ENCODE measurements at places on chromosomes 7 and 10.

- DNase-seq: peak; percentile 85
These were observed 686 bp downstream of the ABI1 start for GRCh38 chr10:26860102-26860442.

DNA sequence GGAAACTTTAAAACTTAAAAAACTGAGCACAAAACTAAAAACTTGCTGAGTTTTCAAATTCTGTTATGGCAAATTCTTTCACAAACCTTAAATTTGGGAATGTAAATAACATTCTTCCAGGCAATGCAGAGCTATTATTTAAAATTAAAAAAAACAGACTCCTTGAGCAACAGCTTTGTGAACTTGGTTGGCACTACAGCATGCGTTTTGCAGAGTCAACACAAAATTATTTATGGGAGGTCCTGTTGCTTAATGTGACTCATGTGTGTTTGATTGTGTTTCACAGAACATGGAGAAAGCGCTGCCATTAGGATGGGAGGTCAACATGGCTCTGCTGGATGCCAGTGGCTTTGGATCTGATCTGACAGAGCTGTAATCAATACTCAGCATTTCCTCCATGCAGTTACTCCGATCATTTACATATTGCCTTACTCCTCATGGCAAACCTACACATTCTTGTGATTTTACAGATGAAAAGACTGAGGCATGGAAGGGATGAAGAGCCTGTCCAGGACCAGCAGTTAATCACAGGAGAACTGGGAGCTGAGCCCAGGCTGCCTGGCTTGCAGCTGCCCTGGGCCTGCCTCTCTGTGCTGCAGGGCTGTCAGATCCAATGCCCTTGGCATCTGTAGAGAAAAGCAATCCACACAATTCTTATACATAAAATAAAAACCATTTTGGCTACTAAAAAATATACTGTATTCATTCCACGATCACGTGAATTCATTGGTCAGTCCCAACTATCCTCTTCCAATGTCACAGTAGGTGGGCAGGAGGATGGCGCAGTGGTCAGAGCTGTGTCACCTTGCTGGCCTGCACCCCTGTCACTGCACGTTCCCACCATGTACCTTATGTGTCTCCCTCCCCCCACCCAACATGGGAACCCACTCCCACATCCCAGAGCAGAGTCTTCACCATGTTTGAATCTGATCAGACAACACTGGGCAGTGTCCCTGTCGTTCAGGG is 200.9 kb downstream of the CXCL12 start:
- peak; percentile 6 for DNase-seq

DNA sequence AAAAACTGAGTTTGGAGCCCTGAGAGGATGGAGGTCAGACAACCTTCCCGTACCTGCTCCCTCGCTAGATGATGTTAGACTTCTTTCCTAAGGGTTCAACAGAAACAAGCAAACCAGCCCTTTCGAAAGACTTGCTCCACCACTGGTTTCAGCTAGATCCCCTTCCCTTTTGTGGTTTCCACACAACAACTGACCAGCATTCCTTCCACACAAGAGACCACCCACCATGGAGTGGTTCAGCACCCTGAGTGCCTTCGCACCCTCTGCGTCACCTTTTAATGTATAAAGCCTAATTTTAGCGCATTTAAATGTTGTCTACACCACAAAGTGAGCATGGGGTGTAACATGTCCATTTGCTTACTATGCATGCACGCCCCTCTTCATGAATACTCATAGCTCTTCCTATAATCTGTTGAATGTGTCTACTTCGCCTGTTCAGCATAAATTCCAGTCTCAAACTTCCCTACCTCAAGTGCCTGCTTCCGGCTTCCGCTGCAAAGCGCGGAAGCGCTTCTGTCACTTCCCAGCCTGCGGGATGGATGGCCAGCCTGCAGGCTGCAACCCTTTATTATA is 69.0 kb downstream of the TACC2 start:
- DNase-seq: no peak

DNA sequence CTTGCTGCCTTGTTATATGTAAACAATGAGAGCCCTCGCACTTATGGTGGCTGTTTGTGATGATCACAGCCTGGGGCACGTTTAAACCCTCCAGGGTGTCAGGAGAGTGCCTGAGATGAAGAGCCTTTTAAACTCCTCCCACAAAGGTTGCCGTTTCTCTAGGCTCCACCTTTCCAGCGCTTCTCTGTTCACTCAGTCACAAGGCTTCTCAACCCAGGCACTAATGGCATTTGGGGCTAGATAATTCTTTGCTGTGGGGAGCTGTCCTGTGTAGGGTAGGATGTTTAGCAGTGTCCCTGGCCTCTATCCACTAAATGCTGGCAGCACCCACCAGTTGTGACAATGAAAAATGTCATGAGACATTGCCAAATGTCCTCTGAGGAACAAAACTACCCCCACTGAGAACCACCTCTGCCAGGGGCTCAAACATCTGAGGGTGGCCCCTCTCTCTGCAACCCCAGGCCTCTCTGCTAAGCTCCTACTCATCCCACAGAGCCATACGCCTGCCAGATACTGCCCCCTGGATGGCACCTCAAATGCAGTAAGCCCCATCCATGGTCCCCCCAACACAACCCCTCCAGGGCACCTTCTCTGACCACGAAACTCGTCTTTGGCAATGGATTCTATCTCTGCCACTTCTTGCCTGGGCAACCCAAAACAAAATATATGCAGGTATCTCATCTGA is 144.3 kb upstream of the ZMIZ1 start:
- DNase-seq: no peak

- DNase-seq: no peak
These were observed 589 bp downstream of the ZNF488 start for GRCh38 chr10:47383261-47384147.

DNA sequence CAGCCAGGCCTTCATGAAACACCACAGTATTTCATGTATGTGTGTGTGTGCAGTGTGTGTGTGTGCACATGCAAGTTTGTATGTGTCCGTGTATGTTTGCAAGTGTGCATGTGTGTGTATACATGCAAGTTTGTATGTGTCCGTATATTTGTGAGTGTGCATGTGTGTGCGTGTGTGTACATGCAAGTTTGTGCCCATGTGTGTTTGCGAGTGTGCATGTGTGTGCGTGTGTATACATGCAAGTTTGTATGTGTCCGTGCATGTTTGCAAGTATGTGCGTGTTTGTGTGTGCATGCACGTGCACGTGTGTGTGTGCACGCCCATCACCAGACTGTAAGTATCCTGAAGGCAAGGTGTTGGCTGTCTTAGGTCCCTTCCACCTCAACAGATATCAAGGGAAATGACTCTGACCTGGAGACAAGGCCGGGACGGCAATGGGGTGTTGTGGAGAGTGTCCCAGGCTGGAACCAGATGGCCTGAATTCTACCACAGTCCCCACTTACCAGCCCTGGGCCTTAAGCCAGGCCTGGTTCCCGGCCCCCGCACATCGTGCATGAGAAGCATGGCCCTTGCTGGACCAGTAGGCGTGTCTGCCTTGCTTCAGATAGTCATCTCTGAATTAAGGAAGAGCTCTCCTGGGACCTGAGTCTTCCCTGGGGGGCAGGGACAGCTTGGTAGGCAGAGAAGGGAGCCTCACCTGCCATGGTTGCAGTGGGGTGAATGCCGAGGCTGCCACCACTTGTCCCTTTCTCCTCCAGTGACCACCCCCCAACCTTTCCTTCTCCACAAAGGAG is 140.0 kb downstream of the GRK5 start:
- no peak for DNase-seq

DNA sequence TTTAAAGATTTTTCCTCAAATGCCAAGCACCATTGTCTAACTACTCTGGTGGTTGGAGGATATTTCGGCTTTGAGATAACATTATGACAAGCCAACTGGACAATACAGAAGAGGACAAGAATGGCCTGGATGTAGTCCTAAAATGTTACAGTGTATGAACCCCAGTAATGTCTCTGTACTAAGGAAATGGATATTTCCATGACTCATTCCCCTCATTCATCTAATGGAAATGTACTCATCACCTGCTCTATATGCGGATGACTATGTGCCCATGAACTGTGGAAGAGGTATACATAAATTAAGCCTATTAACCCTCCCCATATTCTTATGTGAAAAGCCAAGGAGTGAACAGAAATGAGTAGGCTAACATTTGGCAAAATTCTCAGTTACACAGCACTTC is 207.9 kb downstream of the CACNA2D1 start:
- peak; percentile 72 for DNase-seq

DNA sequence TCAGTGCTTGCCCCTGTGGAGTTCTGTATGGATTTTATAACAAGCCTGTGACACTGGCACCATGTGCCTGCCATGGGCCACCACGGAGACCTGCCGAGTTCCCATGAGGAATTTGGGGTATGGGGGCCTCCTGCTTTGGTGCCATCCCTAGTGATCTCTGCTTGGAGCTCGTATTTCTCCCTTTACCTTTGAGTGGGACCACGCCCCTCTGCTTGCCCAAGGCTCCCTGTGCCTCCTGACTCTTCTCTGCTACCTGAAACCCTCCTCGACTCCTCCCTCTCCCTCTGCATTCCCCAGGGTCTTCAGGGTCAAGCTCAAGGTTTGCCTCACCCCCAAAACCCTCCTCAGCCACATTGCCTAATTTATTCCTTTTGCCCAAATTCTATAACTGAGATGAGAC is 225.0 kb downstream of the BUB3 start:
- no peak for DNase-seq

- DNase-seq: peak; percentile 84
These were observed 77.9 kb downstream of the PCGF5 start for GRCh38 chr10:91298224-91298871.

DNA sequence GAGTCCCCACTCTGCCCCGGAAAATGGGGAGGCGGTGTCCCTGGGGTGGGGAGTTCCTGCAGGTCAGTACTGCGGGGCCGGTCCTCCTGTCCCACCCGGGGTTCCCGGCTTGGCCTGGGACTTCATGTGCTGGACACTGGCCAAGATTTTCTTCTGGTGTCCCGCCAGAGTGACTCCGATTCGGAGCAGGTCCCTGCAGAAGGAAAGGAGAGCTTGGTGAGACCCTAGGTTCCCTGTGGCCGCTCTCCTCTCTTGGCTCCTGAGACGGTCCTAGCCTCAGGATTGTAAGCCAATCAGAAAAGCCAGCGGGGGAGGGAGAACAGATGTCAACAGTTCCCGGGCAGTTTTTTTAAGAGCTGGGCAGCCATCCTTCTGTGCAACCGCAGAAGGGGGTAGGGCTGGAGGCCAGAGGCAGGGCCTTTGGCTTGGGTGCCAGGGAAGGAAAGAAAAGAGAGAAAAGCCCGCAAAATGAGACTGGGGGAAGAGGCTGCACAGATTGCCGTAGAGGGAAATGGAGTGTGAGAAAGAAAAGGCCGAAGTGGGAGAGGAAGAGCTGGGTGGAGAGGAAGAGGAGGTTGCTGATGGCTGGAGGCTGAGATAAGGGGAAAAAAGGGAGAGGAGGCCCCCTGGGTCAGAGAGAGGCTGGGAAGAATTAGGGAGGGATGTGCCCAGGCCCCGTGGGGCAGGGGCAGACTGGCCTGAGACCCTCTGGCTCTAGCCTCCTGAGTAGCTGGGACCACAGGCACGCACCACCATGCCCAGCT is 23.7 kb downstream of the EPHB4 start:
- peak; percentile 85 for DNase-seq

- no peak for DNase-seq
These were observed 61.4 kb downstream of the SHOC2 start for GRCh38 chr10:110980807-110981206.

DNA sequence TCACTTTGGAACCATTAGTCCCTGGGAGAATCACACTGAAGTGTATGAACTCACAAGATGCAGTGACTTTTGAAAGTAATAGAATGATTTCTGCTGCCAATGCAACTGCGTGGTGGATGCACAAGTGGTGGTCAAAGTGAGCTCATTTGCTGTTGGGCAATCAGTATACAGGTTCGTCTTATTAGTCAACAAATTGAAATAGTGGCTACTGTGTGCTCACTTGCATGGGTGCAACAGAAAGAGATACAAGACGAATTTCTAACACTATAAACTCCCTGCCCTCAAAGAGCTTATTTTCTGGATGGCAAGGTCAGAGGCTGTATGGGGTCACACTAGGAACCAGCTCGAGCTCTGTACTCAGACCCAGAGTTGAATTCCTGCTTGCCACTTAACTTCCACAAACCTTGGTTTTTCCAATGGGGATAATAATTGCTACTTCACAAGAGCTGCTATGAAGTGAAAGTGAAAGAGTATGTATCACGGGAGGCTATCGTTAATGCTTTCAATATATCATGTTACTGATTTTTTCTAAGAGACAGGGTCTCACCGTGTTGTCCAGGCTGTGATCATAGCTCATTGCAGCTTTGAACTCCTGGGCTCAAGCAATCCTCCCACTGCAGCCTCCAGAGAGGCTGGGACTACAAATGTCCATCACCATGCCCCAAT is 8.3 kb upstream of the BCL7B start:
- DNase-seq: no peak

DNA sequence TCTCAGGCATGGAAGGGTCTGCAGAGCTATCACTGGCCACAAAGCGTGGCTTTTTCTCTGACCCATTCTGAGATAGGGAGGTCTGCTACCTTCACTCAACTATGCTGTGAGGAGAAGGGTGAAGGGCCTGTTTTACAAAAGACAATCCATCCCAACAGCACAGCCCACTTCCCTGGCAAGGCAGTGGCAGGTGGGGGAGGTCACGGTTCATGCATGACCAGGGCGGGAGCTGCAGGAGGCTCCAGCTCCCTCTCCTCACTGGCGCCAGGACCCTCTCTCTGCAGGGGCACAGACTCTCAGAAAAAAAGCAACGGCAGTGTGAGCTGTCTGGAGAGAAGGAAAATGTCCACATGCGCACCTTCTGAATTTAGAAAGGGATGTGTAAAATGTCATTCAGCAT is 28.5 kb downstream of the GRB10 start:
- DNase-seq: no peak

DNA sequence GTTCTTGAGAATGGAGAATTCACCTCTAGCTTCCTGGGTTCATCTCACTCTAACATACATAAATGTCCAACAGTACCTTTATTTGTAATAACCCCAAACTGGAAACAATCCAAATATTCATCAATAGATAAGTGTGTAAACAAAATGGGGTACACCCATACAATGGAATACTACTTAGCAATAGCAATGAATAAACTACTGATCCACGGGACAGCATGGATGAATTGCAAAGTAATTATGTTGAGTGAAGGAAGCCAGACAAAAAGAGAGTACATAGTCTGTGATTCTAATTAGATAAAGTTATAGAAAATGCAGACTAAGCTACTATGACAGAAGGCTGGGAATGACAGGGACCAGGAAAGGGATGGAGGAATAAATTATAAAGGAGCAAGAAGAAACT is 391.3 kb downstream of the CCSER2 start:
- DNase-seq: no peak

DNA sequence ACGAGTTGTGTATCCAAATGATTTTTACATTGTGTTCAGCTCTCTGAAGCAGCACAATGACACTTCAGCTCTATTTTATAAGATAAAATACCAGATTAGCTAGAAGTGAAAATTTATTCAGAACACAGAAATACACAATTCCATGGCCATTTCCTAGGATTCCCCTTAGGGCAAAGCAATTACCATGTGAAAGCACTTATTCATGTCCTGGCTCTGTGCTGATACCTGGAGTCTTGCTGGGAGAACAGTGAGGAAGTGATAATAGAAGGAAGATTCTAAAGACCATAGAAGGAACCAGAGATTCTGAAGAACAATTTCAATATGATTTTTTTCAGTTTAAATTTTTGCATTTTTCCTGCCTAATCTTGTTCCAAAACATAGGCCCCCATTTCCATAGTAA is 657.4 kb upstream of the ZWINT start:
- no peak for DNase-seq

GRCh38 chr10:50993771-50994251 is 80.5 kb upstream of the PRKG1 start:
- DNase-seq: peak; percentile 45

GRCh38 chr7:115889669-115889984 is 140.9 kb downstream of the TFEC start:
- no peak for DNase-seq

Data from ELR (cell line).